ENCODE measurements at places on chromosomes 12 and 14. TPM values are rescaled to one million over a fixed set of nuclear protein-coding genes. Genes with fewer than 3 reads are reported as not detected.

Gene HOXC13
- not detected for total RNA-seq

Gene C12orf76
- total RNA-seq, result 7.1 TPM

GRCh38 chr12:24507827-24508226 is 441.1 kb downstream of the BCAT1 start:
- no peak for DNase-seq

DNA sequence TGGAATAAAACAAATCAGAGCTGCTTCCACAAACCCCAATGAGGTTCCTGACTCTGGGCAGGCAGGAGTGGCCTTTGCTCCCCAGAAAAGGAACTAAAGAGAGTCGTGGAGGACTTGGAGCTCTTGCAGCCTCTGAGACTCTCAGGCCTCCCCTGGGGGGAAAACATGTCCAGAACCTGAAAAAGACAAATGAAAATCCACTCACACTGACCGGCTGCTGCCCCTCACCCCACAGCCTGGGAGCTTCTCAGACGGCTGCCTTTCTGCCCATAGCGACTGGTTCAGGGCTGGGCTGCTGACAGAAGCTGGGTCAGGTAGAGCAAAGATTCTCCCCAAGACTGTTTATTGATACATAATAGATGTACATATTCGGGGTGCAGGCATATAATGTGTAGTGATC is 356.0 kb downstream of the ADGRD1 start:
- no peak for DNase-seq

DNA sequence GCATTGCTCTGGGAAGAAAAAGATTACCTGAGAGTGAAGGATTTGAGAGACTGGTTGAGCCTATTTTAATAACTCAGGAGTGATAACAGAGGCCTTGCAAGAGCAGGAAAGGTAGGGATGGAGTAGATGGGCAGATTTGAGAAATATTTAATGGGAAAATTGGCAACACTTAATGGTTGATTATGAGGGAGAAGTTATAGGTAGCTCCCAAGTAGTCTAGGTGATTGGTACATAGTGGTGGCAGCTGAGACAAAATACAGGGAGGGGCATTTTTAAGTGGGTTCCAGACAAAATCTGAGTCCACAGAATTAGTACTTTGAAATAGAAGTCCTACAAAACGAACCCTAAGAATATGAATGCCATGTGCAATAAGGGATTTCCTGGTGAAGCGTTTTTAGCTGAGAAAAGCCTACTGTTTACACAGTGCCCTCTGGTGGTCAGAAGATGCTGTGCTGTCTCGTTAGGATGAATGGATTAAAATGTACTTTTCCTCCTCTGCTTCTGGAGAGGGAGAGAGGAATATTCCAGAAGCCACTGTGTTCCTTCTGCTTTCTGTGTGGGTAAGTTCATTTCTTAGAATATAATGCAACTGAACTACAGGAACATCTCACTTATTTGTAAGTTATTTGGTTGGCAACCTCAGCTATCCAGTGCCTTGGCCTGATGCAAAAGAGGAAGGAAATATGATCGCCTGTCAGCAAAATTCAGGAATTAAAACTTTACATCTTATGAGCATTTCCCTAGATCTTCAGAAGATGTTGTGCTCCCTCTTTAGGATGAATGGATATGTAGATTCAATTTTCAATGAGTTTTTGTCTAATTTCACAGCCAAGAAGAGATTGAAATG is 6.5 kb downstream of the ZBTB1 start:
- no peak for DNase-seq

DNA sequence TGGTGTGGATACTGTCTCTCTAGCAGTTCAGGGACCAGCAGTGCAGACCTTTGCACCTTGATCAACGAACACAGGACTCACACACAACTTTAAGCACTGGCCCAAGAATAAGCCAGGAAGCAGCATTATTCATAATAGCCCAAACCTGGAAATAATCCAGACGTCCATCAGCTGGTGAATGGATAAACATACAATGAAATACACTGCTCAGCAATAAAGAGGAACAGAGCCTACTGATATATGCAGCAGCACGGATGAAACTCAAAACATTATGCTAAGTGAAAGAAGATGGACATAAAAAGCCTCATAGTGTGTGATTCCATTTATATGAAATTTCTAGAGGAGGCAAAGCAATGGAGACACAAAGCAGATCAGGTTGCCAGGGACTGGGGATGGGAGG is 303.9 kb upstream of the FKBP4 start:
- DNase-seq, result no peak

GRCh38 chr12:105481392-105482300 is 151.2 kb downstream of the C12orf75 start:
- no peak for DNase-seq

- no peak for DNase-seq
These were observed 179.9 kb downstream of the BTG1 start for GRCh38 chr12:91965781-91966180.

DNA sequence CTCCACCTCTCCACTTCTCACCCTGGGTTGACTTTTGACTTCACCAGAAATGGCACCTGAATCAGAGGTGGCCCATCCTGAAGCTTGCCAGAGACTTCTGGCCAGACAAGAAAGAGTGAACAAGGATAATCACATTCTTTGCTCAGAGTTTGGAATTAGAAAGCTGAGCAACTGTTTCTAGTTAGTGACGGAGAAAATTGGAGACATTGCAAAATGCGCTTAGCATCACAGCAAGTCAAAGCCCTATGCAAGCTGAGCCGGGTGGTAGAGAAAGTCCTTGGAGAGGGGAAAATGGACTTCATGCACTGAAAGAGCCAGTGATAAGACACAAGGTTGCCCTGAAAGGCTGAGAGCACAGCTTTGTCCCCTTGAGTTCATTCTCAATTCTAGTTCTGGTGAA is 161.8 kb downstream of the PAH start:
- DNase-seq, result no peak

- no peak for DNase-seq
These were observed 187.2 kb downstream of the RPL10L start for GRCh38 chr14:46464341-46464740.

Gene MMP17
- total RNA-seq, result 0.69 TPM

- DNase-seq, result no peak
These were observed 834 bp downstream of the COCH start for GRCh38 chr14:30874999-30875787.

Gene GLIPR1L1
- not detected for total RNA-seq

Gene GDF3
- not detected for total RNA-seq

- DNase-seq, result no peak
These were observed 90.1 kb downstream of the LRRK2 start for GRCh38 chr12:40314927-40315326.

GRCh38 chr12:10563966-10564365 is 49.4 kb downstream of the MAGOHB start:
- DNase-seq, result no peak

DNA sequence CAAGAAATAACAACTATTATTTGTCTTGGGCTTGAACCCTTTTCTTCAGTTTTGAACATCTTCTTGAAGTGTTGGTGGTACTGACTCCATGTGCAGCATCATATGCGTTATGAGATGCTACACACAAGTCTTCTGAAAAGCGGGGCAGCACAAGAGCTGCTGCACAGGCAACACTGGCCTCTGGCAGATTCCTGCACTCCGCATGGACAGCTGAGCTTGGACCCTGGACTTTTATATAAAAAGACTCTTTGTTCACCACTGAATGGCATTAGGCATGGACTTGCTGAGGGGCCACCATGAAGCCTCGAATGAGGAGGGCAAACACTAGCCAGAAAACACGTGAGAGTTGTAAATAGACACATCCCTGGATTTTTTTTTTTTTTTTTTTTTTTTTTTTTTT is 210.8 kb upstream of the NPAS3 start:
- DNase-seq, result no peak

DNA sequence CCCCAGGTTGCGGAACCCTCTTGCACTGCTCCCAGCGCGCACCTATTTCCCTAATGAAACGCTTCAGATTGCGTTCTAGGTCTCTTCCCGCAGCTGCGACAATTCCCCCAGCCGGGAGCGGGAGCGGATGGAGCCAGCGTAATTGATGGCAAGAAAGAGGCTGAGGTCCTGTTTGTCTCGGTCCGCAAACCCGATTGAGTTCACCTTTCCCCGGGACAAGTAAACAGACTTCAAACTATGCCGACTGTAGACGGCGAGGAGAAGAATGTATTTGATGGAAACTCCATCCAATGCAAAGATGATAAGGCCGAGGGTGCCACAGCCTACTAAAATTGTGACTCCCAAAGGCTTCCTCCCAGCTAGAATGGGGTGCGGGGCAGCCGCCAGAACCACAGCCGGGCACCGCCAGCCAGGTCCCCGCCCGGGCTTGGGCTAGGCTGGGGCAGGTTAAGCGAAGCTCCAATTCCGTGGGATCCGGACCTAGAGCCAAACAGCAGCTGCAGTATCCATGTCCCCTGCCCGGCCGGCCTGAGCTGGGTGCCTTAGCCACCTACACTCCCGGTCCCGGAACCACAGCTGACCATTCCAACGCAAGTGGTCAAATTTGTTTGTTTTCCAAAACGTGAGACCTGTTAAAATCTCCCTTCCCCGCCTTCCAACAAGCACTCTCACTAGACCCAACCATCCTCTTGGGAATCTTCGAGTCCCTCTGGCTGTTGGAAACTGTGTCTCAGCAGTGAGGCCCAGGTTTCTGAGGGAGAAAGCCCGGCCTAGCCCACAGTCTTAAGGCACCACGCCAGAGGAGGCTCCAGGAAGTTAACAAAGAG is 5.5 kb downstream of the NKX2-1 start:
- DNase-seq, result no peak

Gene SPRYD3
- total RNA-seq, result 24.5 TPM

Gene MYF6
- total RNA-seq, result 0.14 TPM

GRCh38 chr14:60303745-60304144 is 54.7 kb downstream of the PPM1A start:
- DNase-seq, result no peak

- DNase-seq, result no peak
These were observed 131.4 kb downstream of the DACT1 start for GRCh38 chr14:58769011-58769643.

DNA sequence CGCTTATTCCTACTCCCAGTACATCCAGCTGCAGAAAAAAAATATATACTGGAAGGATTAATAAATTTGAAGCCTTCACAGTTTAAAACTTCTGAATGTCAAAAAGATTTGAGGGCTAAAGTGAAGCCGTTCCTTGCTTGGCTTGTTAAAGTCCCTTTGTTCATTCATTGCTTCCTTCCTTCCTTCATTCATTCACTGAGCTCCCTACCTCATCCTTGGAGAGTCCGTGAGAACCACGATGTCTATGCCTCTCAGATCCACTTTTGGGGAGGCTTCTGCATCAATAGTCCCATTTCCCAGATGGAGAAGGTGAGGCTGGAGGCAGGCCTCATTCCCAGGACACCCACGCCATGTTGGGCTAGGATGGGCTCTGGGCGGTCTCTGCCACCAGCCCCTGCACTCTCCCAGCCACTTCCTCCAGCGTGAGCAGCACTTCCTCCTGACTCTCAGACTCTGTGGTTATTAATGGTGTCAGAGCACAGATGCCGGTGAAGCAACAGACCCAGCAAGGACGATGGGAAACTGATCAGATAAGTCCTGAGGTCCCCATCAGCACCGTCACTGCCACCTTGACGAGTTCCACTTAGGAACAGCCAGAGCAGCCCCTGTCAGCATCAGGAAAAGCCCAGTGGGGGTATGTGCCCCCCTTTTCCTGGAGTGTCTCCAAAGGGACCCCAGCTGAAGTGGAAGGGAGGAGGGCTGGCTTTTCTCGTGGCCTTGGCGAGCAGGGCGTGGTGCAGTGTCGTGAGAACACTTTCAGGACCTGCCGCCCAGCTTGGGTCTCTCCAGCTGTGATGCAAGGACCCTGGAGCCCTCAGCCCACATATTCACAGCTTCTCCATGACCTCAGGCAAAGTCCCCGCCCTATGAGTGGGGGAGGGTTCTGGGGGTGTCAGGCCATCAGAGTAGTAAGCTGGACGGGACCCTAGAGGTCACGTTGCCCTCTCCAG is 21.2 kb downstream of the ASB2 start:
- DNase-seq, result no peak

Gene SPIC
- not detected for total RNA-seq

- peak; percentile 7 for DNase-seq
These were observed 214.3 kb upstream of the PDE3A start for GRCh38 chr12:20154052-20154451.

Gene FLRT2
- 0.07 TPM for total RNA-seq

Gene FAM90A1
- 0.23 TPM for total RNA-seq

Gene TMEM63C
- total RNA-seq, result under 0.01 TPM

GRCh38 chr12:74980510-74980909 is 229.1 kb downstream of the KCNC2 start:
- DNase-seq, result peak; percentile 25

- DNase-seq, result no peak
These were observed 277.0 kb downstream of the PAWR start for GRCh38 chr12:79413796-79414195.

- DNase-seq, result no peak
These were observed 12.9 kb upstream of the FAM181A start for GRCh38 chr14:93914278-93914677.

Gene CRIP1
- total RNA-seq, result 8.3 TPM

DNA sequence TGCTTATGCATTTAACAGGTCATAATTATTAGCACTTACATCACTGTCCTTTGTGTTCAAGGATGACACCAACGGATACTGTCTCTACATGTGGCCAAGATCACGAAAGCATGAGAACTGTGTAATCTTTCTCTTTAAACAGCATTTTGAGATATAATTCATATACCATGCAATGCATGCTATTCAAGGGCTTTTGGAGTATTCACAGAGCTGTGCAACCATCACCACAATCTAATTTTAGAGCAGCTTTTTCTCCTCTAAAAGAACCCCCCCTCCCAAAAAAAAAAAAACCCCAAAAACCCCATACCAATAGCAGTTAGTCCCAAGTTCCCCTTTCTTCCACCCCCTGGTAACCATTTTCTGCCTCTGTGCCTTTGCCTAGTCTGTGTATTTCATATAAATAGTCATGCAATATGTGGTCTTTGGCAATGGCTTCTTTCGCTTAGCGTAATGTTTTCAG is 60.6 kb downstream of the SPRING1 start:
- no peak for DNase-seq

GRCh38 chr12:32824596-32824995 is 68.9 kb upstream of the YARS2 start:
- DNase-seq, result no peak

DNA sequence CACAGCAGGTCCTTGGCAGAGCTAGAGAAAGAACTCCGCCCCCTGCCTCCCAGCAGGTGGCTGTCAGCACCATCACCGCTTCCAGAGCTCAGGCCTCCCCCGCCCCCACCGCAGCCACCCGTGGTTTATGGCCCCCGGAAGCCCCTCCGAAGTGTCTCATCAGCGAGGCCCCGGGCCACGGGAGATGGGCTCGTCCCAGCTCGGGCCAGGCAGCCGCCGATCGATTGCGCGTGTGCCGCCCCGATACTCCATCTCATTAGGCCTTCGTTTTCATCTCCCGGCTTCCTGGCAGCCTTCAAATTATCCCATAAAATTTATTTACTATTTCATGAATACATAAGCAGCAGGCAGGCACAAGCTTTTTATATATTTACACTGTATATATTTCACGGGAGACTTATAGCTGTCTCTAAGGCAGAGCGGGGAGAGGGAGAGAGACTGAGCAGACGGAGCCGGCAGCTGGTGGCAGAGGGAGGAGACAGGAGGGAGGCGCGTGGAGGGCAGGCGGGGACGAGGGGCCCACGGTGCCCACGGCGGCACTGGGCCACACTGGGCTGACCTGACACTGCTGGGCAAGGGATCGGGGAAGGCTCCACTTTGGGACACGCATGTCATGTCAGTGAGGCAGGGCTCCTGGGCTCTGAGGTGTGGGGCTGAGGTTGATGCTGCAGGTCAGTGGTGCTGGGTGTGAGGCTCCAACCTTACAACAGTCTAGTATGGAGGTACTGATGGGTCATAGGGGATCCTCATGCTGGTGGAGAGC is 241.2 kb downstream of the RBM19 start:
- no peak for DNase-seq
